Activated T-cell treated with anti-CD3 and anti-CD28 coated beads, Interleukin-2, amount 50 U/mL, for 72 hours (primary cell): ENCODE measurements at places on chromosomes 2 and 18.

- H3K4me3 ChIP-seq = peak overlapping the region; percentile 30
- H3K27ac ChIP-seq = peak overlapping the region; percentile 43
- H3K36me3 ChIP-seq = peaks cover 4% of the 10 kb centered on the region
- peaks cover 8% of the 10 kb centered on the region for H3K27me3 ChIP-seq
Measured at GRCh38 chr2:99096728-99097127, 44.8 kb upstream of the C2orf15 start.

DNA sequence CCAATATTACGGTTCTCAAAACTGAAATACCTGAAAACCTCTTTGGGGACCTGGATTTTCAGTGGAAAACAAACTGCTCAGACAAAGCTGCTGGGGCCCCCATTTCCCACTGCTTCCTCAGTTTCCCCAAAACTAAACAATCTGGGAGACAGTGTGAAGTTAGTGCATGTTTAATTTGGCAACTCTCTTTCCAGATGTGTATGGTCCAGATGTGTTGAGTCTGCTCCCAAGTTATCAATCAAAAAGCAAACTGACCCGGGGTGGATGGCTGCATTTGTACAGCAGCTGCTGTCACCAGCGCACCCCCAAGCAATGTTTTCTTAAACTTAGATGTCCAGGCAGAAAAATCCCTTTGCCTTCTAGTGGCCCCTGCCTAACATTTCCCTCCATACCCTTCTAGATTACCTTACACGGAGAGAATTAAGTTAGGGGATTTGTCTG, 136.9 kb downstream of the COPS8 start:
- H3K4me1 ChIP-seq = peaks cover 6% of the 10 kb centered on the region
- no peak overlapping the region for H3K27ac ChIP-seq
- H3K27me3 ChIP-seq = peaks cover 33% of the 10 kb centered on the region
- DNase-seq = no peak
- no peak overlapping the region for H3K4me3 ChIP-seq
- no peaks in the 10 kb centered on the region for H3K36me3 ChIP-seq

DNA sequence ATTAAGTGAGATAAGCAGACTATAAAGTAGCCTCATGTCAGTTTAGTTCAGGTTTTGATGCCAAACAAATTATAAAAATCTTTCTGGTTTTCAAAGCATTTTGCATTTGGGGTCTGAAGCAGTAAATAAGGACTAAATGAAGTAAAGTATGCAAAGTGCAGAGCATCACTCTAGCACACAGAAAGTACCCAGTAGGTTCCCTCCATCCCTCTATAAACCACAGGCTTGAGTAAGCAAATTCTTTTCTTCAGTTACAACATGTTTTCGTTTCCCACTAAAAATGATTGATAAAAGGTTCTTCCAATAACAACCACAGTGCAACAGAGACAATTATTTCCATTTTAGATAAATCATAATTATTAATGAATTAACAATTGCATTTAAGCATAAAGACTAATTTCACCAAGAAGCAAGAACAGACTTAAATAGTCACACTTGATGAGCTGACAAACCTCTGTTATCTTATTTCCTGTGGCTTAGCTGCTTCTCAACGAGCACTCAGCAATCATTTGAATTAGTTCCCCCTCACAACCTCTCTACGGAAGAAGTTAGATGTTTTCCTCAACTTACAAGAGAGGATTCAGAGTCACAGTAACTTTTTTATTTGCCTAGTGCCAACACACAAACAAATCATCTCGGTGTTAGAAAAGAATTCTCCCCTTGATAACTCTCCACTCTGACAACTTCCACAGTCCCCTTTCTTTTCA, 249.8 kb downstream of the NBAS start:
- no peak overlapping the region for H3K4me3 ChIP-seq
- no peak for DNase-seq
- peaks cover 10% of the 10 kb centered on the region for H3K36me3 ChIP-seq
- H3K27me3 ChIP-seq = no peaks in the 10 kb centered on the region
- peak overlapping the region; percentile 86 for H3K27ac ChIP-seq

- DNase-seq = no peak
- H3K27ac ChIP-seq = no peak overlapping the region
- H3K4me3 ChIP-seq = no peak overlapping the region
- no peaks in the 10 kb centered on the region for H3K27me3 ChIP-seq
Measured at GRCh38 chr18:3689091-3689490, 239.1 kb downstream of the TGIF1 start.

- peaks cover 10% of the 10 kb centered on the region for H3K36me3 ChIP-seq
- no peaks in the 10 kb centered on the region for H3K27me3 ChIP-seq
- no peak for DNase-seq
- H3K4me3 ChIP-seq = no peak overlapping the region
- H3K27ac ChIP-seq = no peak overlapping the region
Measured at GRCh38 chr2:166792808-166793207, 95.5 kb upstream of the XIRP2 start.

DNA sequence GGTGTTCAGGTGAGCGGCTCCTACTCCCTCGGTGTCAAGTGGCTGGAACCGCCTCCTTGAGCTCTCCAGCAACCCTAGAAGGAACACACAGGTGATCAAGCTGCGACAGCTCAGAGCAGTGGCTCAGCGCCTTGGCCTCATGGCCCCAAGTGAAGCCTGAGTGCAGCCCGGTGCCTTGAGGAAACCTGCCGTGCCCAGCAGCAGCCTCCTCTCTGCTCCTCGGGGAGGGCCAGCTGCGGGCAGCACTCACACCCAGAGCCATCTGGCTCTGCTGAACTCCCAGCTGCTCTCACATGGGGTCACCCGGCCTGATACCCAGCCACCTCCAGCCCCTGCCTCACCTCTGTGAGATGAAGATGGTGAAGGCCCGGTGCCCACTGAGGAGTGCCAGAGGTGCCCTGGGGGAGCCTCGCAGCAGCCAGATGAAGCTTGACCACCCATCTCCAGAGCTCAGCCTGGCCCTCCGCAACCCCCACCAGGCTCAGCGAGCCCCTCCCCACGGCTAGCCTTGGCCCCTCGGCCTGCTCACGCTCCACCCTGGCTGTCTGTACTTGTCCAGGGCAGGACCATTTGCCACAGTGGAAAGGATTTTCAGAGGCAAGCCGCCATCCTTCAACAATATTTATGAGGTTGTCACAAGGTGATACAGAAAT, 70.6 kb upstream of the RAB6C start:
- H3K27me3 ChIP-seq = peaks cover 9% of the 10 kb centered on the region
- DNase-seq = no peak
- no peak overlapping the region for H3K4me3 ChIP-seq
- H3K36me3 ChIP-seq = no peaks in the 10 kb centered on the region
- H3K27ac ChIP-seq = no peak overlapping the region

- peaks cover 7% of the 10 kb centered on the region for H3K27me3 ChIP-seq
- H3K36me3 ChIP-seq = no peaks in the 10 kb centered on the region
- H3K4me1 ChIP-seq = no peaks in the 10 kb centered on the region
- no peak for DNase-seq
- no peak overlapping the region for H3K27ac ChIP-seq
Measured at GRCh38 chr2:50535256-50535655, 496.7 kb downstream of the NRXN1 start.

DNA sequence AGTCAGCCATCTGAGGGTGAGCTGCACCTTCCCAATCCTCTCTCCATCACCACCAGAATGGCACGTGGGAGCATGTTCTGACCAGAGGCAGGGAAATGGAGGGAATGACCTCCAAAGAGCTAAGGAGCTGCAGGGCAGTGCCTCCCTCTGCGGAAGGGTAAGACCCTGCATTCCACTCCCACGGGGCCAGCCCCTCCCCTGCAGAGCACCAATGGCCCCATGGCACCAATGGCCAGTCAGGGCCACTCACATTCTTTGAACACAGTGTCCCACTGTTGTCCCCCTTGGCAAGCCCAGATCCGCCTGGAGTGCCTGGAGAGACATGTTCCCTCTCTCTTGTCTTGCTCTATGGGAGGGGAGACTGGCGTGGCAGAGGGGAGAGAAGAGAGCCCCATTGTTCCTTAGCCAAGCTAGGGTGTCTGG, 164.4 kb downstream of the TNS1 start:
- no peaks in the 10 kb centered on the region for H3K27me3 ChIP-seq
- no peaks in the 10 kb centered on the region for H3K36me3 ChIP-seq
- no peak overlapping the region for H3K27ac ChIP-seq
- H3K4me1 ChIP-seq = no peaks in the 10 kb centered on the region
- no peak overlapping the region for H3K4me3 ChIP-seq

DNA sequence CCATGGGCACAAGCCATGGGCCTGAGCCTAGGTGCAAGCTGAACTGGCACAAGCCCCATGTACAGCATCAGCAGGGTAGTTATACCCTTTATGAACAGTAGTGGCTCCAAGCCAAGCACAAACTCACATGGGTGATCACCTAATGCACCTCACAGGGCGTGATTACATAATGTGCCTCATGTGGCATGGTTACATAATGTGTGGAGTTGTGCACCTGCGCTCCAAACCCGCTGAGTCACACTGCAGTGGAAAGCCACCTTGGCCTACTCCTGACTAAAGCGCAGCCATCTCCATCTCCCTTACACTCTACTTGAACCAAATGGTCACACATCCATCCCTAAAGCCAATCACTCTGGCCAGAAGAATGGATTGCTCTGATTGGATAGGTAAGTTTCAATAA, 279.7 kb downstream of the MBD2 start:
- no peak for DNase-seq
- H3K36me3 ChIP-seq = no peaks in the 10 kb centered on the region
- H3K4me3 ChIP-seq = no peak overlapping the region
- H3K27ac ChIP-seq = no peak overlapping the region

GRCh38 chr2:109513749-109514588, 99.8 kb downstream of the SEPTIN10 start:
- no peak overlapping the region for H3K27ac ChIP-seq
- H3K4me1 ChIP-seq = peaks cover 6% of the 10 kb centered on the region
- H3K4me3 ChIP-seq = peak overlapping the region; percentile 7
- H3K36me3 ChIP-seq = no peaks in the 10 kb centered on the region

DNA sequence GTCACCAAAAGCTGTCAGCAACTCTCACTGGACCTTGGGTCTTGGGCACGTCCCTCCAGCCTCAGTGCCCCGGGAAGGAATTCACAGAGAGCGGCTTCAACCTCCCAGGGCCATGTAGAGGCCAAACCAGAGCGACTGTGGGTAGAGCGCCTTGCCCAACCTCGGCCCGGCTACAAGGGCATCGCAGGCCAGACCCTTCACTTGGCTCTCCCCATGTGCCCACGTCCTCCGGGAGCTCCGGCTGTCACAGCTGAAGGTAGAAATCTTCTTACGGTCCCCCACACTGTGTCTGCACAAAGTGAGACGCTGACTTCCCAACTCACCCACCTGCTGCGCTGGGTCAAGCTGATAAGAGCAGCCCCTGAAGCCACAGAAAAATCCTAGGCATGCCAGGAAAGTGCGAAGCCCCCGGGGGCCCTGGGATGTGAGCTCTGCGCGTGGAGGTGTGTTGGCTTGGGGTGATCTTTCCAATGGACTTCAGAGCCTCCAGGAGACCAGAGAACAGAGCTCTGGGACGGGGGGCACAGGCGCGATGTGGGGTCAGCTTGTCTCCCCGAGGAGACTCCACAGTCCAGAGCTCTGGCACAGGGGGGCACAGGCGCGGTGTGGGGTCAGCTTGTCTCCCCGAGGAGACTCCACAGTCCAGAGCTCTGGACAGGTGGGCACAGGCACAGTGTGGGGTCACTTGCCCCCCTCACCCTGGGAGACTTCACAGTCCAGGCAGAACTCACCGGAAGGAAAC, 105.5 kb downstream of the RTP5 start:
- H3K4me1 ChIP-seq = no peaks in the 10 kb centered on the region
- H3K4me3 ChIP-seq = no peak overlapping the region
- H3K27me3 ChIP-seq = no peaks in the 10 kb centered on the region

GRCh38 chr2:146523196-146523595, 1321.6 kb upstream of the ACVR2A start:
- no peak overlapping the region for H3K27ac ChIP-seq
- DNase-seq = no peak

GRCh38 chr2:148829618-148830017, 45.4 kb upstream of the KIF5C start:
- no peak for DNase-seq
- peaks cover 4% of the 10 kb centered on the region for H3K4me1 ChIP-seq
- no peak overlapping the region for H3K4me3 ChIP-seq
- peaks cover 18% of the 10 kb centered on the region for H3K27me3 ChIP-seq
- no peaks in the 10 kb centered on the region for H3K36me3 ChIP-seq
- no peak overlapping the region for H3K27ac ChIP-seq

GRCh38 chr2:187655001-187655400, 100.8 kb upstream of the TFPI start:
- no peak for DNase-seq
- no peak overlapping the region for H3K4me3 ChIP-seq

DNA sequence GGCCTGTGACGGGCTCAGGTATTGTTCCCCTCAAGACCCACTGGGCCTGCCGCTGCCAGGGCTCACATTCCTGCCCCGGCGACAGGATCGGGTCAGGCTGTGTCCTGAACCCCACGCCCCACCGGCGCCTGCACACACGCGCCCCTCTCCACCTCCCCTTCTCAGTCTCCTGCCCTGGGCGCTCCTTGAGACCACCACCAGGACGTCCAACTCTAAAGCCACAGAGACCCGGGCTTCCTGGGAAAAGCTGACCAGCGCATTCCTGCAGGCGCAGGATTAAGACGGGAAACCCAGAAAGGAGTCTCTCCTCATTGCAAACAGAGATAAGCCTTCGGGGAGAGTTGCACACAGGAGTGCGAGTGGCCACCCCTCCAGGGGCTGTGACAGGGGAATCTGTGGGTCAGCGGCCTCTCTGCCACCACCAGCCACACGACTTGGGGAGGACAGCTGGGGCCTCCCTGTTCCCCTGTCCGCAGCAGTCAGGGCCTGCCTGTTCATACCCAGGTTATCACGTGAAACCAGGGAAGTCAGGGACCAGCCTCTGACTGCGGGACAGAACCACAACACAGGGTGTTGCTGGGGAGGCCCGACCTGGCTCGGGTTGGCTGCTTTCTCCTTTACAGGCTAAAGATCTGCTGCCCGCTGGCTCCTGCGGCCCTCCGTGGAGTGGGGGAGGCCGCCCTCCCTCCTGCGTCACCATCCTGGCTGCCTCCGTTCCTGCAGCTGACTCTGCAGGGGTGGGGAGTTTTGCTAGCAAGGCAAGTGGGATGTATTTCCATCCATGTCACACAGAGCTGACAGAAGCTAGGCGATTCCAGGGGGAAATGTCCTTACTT, 88.8 kb downstream of the ZCCHC2 start:
- H3K36me3 ChIP-seq = no peaks in the 10 kb centered on the region
- H3K27ac ChIP-seq = no peak overlapping the region
- no peak overlapping the region for H3K4me3 ChIP-seq
- no peaks in the 10 kb centered on the region for H3K4me1 ChIP-seq
- peaks cover 31% of the 10 kb centered on the region for H3K27me3 ChIP-seq

GRCh38 chr2:25294573-25295462, 46.9 kb downstream of the DNMT3A start:
- H3K27me3 ChIP-seq = no peaks in the 10 kb centered on the region
- peak overlapping the region; percentile 75 for H3K4me3 ChIP-seq
- peak; percentile 84 for DNase-seq
- H3K4me1 ChIP-seq = peaks cover 68% of the 10 kb centered on the region
- peak overlapping the region; percentile 12 for H3K27ac ChIP-seq
- H3K36me3 ChIP-seq = peaks cover 15% of the 10 kb centered on the region

- no peaks in the 10 kb centered on the region for H3K4me1 ChIP-seq
- H3K36me3 ChIP-seq = no peaks in the 10 kb centered on the region
- DNase-seq = no peak
- H3K4me3 ChIP-seq = no peak overlapping the region
- H3K27ac ChIP-seq = no peak overlapping the region
- H3K27me3 ChIP-seq = no peaks in the 10 kb centered on the region
Measured at GRCh38 chr18:74921057-74921820, 287.7 kb downstream of the PTGR3 start.
